ENCODE measurements at places on chromosomes 12 and 14.
A peak's percentile ranks its signal among the peaks of the same experiment; 100 is the strongest.

DNA sequence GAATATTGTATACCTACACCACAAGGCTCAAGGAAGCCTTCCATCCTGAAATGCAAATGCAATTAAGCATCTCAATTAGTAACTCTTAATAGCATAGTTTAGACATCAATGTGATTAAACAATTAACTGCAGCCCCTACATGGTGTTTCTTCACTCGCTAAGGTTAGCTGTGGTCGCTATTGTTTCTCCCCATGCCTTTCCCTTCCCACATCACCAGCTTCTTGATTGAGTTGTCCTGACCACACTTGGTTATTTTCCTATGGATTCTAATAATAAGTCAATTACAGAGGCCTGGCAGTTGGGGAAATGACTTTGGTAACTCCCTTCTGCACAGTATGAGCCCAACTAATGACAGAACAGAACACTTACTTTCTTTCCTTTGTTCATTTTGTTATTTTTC lies 265.0 kb downstream of the ADAMTS20 start:
- DNase-seq, result no peak

DNA sequence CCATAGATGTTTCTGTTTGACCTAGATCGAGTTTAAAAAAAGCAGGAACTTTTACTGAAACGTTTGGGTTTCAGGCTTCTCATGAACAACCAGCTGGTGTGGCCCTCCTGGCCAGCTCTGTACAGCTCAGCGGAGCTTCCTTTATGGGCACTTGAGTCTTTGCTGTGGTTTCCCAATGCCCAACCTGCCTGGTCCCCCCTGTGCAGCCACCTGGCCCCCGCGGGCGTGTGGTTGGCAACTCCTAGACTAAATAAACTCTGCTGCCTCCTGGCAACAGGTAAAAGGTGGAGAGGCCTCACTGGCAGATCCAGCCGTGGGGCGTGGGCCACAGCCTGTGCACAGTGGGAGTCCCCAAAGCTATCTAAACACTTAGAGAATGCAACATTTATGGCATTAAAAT lies 38.7 kb downstream of the ADGRD1 start:
- DNase-seq, result no peak

GRCh38 chr12:130026608-130027176 lies 122.9 kb upstream of the TMEM132D start:
- DNase-seq, result no peak

DNA sequence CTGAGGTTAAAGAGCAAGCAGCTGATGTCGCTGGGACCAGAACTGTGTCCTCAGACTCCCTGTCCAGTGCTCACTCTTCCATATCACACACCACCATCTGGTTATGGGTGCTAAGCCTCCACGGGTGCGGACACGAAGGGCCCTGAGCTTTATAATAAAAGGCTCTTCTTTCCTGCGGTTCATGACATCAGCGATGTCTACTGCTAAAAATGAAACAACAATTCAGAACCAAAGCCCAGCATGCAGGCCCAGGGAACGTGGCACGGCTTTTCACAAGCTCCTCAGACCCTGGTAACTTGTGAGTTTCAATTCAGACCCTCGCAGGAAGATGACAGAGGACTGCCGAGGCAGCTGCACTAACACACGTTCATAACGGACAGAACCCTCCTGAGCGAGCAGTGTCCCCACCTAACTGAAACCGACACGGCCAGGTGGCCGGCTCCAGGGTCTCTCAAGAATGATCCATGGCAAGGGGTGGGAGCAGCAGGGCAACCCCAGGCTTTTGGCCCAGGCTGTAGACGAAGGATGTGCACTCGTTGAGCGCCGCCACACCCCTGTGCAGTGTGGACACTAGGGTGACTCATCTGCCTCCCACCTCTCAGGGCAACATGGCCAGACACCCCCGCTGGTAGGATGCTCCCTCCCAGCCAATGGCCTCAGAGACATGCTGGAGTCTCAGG lies 180.3 kb downstream of the CALM1 start:
- DNase-seq, result no peak

DNA sequence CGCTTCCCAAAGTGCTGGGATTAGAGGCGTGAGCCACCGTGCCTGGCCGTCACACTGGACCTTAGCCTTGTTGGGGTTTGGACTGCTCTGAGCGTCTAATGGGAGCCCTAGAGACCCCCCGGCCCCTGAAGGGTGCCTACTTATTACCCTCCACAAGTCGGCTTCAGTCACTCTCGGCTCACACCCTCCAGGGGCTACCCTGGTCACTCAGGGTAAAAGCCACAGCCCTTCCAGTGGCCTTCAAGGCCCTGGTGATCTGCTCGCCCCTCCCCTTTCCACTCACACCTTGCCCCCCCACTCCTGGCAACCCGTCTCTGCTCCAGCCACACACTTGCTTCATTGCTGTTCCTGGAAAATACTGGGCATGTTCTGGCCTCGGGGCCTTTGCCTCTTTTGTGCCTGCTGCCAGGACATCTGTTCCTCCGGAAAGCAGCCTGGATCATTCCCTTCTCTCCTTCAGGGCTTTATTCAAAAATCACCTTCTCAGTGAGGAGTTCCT lies 3.6 kb upstream of the MORN3 start:
- DNase-seq, result no peak

DNA sequence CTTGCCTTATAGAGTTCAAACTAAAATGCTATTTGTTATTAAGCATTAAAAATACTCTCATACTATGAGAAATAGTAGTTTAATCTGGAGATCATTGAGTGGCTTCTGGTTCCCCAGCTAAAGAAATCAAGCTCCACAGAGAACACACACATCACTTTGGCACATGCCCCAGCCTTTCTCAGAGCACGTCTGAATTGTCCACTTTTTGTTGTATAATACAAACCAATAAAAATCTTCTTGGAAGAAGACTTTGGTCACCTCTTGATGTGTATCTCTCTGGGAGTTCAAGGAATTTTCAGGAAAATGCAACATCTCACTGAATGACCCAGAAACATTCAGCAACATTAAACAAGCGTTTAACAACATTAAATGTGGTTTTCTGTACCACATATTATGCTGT lies 413.9 kb downstream of the GALC start:
- DNase-seq, result no peak

- DNase-seq, result peak; percentile 73
Measured at GRCh38 chr12:65496617-65497016, 218.1 kb downstream of the MSRB3 start.

DNA sequence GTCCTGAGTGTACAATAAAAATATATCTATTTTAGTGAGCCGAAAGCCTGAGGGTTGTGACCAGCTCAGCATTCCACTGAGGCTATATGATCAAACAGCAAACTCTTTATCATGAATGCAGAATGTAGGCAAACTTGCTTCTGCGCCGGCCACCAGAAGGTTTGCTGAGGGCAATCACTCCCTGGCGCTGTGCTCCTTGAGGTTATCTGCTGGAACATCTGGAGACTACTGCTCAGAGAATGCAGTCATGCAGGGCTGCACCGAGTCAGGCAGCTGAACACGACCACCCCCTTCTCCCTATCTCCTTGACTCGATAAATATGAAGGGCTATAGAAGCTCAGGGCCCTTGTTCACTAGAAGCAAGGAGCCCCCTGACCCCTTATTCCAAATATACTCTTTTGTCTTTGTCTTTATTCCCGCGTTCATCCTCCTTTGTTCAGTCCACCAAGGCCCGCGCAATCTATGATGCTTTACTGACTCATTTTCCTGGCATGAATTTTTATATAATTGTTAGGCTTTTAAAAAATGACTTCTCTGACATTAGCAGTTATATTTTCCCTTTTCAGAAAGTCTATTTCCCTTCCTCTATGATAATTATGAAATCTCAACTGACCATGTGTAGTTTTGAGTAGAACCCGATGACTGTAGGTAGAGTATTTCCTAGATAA lies 1089.3 kb downstream of the SLC16A7 start:
- no peak for DNase-seq

GRCh38 chr12:55927588-55928502 lies at the start of gene PYM1:
Gene PYM1, minus strand, starts transcription at chr12:55927894. Its CDS starts 133 bp downstream, at chr12:55927761.
- peak; percentile 94 for DNase-seq

GRCh38 chr14:55749946-55750345 lies 169.9 kb downstream of the KTN1 start:
- DNase-seq, result no peak

- DNase-seq, result no peak
Measured at GRCh38 chr14:99649219-99649618, 4.3 kb downstream of the HHIPL1 start.

DNA sequence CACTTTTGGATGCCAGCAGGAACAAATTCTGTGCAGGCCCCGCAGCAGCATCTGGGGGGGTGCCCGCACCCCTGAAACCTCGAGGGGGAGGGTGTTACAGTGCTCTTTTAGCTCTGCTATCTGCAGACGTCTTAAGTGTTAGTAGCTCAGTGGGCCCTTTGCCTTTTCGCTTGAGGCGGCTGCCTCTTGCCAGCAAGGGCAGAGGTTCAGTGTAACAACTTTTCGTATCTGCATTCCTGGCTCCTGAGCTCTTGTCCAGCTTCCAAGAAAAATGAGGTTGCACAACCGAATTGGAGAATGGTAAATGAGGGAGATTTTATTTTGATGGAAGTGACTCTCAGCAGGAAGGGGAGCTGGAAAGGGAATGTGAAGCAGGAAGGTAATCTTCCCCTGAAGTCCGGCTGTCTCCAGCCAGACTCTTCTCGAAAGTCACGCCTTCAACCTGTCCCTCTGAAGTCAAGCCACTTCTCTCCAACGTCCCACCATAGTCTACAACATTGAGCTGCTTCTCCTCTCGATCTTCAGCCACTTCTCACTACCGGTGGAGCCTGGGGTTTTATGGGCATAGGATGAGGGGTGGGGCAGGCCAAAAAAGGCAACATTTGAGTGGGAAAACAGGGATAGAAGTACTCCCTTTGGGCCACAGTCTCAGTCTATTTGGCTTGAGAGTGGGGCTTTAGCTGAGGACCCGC lies 17.8 kb downstream of the TAS2R50 start:
- no peak for DNase-seq

DNA sequence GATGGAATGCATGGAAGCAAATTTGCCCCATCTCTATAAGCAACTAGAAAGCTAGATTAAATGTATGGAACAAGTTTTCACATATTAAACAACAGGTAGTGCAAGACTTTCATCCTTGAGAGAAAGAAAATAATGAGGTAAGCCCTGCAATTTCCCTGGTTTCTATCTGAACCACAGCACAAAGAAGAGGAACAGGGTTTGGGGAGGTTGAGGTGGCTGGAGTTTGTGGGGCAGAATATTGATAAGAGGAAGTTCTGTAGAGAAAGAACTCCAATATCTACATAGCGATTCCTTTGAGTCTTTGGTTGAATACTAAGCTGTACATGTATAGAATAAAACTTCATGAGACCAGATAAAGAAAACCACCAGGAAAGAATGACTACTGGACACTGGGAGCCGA lies 96.3 kb upstream of the CCND2 start:
- no peak for DNase-seq

DNA sequence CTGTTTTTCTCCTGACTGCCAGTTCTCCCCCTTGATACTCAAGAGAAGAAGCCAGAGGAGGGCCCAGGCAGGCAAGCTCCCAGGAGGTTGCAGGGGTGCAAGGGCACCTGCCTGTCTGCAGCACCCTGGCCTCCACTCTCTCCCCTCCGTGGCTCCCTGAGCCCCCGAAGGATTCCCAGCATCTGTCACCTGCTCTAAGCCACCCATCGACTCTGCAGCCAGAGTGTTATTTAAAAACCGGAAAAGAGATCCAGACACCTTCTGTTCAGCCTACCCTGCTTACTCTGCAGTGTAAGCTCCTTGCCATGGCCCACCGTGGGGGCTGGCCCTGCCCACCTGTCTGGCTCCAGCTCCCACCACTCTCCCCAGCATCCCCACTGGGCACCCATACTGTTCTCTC lies 121.4 kb downstream of the KSR2 start:
- no peak for DNase-seq

- peak; percentile 7 for DNase-seq
Measured at GRCh38 chr12:80232837-80233236, 133.5 kb downstream of the OTOGL start.

GRCh38 chr14:74697543-74697942 lies 15.3 kb downstream of the AREL1 start:
- DNase-seq, result no peak

GRCh38 chr12:16454481-16454880 lies 107.0 kb downstream of the MGST1 start:
- no peak for DNase-seq

Measured in GF-D8 (cell line).